Stimulated activated naive CD4-positive, alpha-beta T cell (primary cell): ENCODE measurements at places on chromosomes 7 and 10.

- no peak for DNase-seq
Measured at GRCh38 chr7:44320794-44321371, 4.5 kb downstream of the CAMK2B start.

DNA sequence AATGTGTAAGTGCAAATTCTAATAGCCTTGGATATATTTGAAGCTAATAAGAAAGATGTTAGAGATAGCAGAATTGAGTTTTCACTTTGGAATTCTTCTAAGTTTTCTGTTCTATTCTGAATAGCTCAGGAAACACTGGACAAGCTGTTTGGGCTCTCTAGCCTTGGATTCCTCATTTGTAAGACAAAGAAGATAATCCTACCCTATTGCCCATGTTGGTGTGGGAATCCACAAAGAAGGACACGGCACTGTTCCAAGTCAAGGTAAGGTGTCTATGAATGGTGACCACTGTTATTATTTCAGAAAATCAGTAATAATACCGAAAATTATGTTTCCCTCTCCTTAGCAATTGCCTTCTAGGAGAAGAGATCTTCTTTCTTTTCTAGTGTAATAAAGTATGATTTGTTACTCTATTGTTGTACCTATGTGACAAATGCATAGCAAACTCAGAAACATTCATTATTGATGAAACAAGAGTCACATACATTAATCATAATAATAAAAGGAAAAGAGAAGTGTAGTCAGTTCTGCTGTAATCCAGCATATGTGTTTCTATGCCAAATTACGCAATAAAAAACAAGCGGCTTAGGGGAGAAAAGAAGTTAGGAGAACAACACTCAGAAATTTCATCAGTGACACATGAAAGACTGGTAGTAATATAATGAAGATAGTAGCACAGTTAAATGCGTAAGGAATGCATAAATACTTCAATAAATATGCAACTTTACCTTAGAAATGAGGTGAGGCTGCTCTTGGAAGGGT lies 1012.3 kb upstream of the PHF14 start:
- no peak for DNase-seq

DNA sequence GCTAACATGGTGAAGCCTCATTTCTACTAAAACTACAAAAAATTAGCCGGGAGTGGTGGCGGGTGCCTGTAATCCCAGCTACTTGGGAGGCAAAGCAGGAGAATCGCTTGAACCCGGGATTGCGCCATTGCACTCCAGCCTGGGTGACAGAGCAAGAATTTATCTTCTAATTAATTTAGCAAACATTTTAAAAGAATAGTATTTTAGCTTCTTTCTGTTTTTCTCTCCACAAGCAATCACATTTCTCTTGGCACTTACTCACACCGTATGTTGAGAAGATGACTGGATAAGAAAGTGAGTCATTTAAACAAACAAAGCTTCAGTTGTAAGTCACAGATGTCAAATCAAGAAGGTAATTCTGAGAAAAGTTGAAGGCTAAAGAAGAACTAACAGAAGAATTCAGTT lies 264.0 kb downstream of the ARL4A start:
- no peak for DNase-seq

DNA sequence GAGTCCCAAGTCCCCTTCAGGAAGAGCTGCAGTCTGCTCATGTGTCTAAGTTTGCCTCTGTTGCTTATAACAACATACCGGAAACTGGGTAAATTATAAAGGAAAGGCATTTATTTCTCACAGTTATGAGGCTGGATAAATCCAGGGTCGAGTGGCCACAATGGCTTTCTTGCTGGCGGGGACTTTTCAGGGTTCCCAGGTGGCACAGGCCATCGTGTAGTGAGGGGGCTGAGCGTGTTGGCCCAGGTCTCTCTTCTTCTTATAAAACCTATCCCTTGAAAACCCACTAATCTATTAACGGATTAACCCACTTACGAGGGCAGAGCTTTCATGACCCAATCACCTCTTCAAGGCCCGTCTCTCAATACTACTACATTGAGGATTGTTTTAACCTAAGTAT lies 8.7 kb downstream of the VIPR2 start:
- DNase-seq: no peak

DNA sequence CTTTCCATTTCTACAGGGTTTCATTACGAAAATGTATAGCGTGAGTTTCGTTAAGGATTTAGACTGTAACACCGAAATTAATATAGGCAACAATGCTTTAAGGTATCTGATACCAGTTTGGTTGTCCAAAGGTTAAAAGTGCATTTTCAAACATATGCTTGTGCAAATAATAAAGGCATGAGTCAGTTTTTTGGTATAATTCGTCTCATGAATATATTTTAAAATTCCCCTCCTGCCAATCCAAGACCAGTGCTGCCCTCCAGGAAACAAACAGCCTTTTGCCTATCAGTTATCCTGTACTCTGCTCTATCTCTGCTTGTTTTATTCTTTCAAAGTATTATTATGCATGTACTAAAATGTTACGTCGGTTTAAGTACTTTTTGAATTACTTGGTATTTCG lies 2.0 kb downstream of the LCOR start:
- DNase-seq: no peak
